ENCODE measurements at places on chromosomes 4 and X.

DNA sequence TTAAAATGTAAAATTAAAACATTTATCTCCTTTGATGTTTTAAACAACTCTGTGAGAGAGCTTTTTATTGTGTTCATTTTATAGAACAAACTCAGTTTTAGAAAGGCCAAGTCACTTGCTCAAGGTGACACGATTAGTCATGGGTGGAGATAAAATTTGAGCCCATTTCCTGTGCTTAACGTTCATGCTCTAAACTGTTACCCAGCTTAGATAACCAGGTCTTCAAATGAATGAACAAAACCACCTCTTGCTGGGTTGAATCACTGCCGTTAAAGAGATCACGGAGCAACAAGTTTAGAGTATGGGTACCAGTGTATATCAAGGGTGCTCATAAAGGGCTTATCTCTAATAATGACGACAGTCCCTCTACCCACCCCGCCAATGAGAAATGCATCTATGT, 10.2 kb upstream of the CASK start:
- no peak for DNase-seq

- DNase-seq = no peak
These were observed 7.1 kb downstream of the PF4V1 start for GRCh38 chr4:73860181-73860580.

DNA sequence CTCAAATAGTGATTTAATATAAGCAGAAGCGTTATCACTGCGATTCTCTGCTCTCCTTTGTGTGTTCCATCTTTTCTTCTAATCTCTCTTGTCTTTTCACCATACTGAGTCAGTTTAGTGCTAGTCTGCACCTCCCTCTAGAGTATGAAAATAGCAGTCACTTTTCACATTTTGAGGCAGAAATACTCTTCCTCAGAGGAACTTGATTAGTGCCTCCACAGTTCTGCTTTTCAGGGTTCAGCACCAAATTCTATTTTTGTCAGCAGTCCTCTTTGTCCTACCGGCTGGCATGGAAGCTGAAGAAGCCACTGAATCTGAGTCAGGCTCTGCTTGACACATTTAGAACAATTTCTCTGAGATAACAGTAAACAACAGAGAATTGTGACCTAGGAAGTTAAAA, 49.7 kb upstream of the ANKRD17 start:
- peak; percentile 64 for DNase-seq

DNA sequence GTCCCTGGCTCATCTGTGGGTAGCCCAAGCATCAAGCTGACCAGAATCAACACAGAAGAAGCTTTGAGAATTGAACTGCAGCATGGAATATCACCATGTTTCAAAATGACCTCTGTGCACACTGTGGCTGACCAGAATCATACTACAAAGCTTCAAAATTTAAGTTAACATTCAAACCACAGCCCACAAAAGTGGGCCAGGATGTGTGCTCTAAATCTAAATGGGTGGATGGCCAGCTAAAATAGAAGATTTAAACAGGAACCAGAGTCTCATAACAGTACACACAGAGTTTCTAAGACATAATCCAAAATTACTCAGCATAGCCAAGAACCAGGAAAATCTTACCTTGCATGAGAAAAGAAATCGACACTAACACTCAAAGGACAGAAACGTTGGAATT, 46.1 kb downstream of the KLF3 start:
- DNase-seq = no peak

DNA sequence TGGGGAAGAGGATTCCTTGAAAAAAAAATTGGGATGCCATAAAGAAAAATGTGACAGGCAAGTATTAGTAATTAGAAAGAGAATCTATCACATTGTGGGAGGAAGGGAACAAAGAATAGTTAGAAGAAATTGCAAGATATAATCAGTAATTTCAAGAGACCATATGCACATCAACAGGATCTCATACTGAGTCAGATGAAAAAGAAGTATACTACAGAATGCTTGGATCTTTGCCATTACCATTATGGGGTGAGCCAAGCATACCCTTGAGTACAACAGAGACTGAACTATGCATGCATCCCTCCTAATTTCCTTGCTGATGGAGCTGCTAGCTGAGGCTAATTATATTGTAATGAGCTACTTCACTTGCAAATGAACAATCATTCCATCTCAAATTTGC, 287.6 kb downstream of the PAPSS1 start:
- peak; percentile 7 for DNase-seq

DNA sequence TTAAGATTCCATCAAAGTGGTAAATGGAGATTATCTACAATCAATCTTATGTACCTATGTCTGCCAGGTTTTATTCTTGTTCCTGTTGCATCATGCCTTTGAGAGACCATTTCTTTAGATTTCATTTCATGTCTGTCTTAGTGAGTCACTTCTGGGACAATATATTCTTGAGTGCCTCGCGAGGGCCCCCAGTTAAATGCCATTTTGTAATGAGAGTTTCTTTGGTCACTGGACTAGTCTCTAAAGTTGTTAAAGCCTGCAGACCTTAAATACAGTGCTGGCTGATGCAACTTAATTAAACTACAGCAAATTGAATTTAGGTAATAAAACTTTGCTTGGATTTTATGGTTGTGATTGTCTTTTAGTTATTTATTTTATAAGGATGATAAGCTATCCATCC, 87.2 kb upstream of the PITX2 start:
- DNase-seq = peak; percentile 9

GRCh38 chr4:77127215-77127614, 29.8 kb upstream of the CCNG2 start:
- DNase-seq = no peak

DNA sequence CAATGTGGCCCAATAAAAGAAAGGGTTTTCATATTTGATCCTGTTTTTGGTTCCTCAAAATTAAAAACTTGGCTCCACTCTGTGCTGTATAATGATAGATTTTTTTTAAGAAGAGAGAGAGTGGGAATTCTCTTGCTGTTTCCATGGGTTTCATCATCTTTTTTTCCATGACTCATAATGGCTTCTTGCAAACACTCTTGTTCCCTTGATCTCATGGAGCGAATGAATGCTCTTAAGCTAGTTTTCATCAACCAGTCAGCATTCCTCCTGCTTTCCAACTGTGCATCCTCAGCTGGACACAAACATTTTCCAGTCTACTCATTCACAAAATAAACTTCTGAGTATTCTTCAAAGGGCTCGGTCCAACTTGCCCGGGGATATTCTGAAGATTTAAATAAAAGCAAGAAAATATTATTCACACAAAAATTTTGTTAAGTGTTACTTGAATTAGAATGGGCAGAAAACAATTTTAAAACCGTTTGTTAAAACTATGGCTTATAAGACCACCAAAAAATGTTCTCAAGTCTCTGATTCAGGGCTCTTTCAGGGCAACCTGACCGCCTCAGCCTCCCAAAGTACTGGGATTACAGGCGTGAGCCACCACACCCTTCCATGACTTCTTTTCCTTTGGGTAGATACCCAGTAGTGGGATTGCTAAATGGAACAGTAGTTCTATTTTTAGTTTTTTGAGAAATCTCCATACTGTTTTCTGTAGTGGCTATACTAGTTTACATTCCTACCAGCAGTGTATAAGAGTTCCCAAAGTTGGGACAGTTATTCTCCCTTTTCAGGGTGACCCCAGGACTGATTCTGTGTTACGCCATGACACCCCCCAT, 64.7 kb downstream of the TMEM156 start:
- peak; percentile 98 for DNase-seq

- no peak for DNase-seq
These were observed 40.6 kb upstream of the DOCK11 start for GRCh38 chrX:118455013-118455412.

DNA sequence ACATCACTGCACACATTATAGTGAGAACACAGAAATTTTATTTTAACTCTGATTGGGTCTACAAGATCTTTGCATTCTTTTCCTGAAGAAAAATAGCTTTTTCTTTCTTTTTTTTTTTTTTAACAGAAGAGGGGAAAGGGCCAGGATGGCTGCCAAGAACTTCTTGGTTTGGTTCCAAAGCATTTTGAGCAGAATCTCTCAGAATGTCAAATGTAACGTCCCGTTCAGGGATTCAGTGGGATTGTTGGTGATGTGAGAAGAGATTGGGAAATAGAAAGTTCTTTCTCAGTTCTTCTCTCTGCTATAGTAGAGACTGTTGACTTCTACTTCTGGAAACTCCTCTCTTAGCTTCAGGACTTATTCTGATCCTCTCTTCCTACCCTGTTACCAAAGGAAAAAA, 70.9 kb upstream of the CBR4 start:
- DNase-seq = peak; percentile 81

DNA sequence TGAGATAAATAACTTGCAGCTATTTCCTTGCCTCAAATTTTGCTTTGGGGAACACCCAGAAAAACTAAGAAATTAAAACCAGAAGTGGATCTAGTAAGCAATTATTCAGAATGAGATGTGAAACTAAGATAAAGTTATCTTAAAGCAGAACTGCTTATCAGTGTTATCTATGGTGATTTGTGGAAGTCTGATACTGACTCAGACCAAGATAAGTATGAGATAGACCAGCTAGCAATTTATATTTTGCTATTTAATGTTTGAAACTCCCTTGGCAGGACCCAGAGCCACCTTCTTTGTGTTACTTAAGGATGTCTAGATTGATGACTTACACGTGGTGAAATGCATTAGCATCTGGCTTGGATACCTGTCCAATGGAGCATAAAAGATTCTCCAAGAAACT, 368.1 kb downstream of the EPHA5 start:
- no peak for DNase-seq

DNA sequence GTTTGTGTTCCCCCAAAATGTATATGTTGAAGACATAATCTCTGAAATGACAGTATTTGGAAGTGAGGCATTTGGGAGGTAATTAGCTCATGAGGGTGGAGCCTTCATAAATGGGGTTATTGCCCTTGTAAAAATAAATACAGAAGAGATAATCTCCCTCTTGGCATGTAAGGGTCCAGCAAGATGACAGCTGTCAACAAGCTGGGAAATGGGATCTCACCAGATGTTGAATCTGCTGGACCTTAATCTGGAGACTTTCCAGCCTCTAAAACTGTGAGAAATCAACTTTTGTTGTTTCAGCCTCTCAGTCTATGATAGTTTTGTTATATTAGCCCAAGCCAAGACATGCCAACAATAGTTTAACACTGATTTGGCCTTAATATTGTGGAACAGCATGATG, 438.2 kb upstream of the PCDH7 start:
- no peak for DNase-seq

- DNase-seq = peak; percentile 47
These were observed 276.5 kb downstream of the PPP4R3C start for GRCh38 chrX:27186671-27187070.

GRCh38 chr4:158810487-158811215, 41.8 kb downstream of the FNIP2 start:
- peak; percentile 96 for DNase-seq

DNA sequence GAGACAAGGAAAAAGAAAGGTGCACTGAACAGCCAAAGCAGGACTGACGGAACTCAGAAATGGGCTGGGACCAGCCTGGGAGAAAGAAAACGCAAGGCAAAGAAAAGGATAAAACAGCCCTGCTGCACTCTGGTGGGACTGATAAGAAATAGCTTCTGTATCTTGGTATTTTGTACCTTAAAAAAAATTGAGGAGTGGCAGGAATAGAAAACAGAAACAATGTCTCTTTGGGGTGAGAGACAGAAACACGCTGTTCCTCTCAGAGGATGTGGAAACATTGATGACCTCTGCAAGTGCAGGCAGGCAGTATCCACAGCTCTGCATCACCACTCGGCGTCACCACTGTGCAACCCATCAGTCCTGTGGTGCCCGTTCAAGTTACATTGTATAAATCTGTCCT, 152.5 kb upstream of the SPRY1 start:
- peak; percentile 73 for DNase-seq

DNA sequence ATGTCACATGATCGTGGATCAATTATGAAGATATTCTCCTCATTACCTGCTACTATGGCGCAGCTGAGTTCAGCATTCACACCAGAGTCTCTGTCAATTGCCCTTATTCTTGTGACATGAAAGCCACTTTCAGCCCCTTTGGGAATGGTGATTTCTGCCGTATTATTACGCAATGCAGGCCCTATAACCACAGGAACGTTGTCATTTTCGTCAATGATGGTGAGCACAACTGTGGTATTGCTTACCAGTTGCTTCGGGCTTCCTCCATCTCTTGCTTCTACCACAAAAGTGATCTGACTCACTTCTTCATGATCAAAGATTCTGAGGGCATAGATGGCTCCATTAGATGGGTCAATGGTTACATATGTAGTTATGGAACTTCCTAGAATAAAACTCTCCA, 2.1 kb downstream of the PCDH18 start:
- peak; percentile 79 for DNase-seq

DNA sequence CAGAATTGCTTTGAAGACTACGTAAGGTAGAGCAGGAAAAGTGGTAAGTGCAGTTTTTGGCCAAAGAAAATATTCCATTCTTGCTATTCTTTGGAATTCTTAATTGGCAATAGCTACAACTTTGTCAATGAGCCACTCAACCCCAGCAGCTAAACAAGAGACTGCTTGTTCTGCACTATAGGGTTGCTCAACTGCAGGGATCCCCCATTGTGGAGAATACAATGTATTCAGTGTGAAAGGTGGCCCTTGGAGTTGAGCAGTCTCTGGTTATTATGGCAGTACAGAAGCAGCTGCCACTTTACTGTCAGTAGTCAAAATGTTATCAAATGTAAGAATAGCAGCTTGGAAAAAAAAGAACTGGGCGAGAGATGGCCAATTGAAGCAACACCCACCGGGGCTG, 808.7 kb downstream of the CENPC start:
- no peak for DNase-seq

DNA sequence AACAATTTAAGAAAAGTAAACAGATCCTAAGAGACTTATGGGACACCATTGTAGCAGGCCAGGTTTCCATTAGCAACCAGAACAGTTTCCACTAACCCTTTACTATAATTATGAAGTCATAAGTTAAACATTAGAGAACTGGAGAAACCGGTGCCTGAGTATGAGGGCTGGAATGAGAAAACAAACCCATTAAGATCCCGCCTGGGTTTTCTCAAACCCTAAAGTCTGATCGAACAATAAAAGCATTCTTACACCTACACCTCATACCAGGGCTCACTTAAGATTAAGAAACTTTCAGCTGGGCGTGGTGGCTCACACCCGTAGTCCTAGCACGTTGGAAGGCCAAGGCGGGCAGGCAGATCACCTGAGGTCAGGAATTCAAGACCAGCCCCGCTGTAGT, 13.7 kb upstream of the DHX15 start:
- DNase-seq = no peak

GRCh38 chrX:5775846-5776430, 452.7 kb downstream of the NLGN4X start:
- DNase-seq = no peak

DNA sequence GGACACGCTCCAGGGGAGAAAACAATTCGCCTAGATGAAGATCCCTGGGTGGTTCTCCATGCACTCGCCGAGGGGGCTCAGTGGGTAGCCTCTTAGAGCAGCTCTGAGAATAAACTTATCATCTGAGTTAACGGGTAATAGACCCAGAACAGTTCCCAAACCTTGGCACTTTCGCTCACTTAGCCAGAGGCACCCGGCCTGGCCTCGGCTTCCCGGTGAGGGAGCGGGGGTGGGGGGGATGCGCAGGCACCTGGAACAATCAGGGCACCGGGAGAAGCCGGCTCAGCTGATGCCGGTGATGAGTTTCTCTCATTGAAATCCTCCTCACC, 405 bp upstream of the ZAR1 start:
- no peak for DNase-seq

- DNase-seq = no peak
These were observed 133.7 kb downstream of the PAPSS1 start for GRCh38 chr4:107586371-107586770.

- peak; percentile 7 for DNase-seq
These were observed 57.3 kb upstream of the STIM2 start for GRCh38 chr4:26803211-26803861.

GRCh38 chr4:95599777-95600400, 51.1 kb upstream of the UNC5C start:
- DNase-seq = no peak
